NCI-H2081 treated with DMSO at 0.1 percent for 48 hours (cell line): ENCODE measurements at places on chromosomes 4 and X.

DNA sequence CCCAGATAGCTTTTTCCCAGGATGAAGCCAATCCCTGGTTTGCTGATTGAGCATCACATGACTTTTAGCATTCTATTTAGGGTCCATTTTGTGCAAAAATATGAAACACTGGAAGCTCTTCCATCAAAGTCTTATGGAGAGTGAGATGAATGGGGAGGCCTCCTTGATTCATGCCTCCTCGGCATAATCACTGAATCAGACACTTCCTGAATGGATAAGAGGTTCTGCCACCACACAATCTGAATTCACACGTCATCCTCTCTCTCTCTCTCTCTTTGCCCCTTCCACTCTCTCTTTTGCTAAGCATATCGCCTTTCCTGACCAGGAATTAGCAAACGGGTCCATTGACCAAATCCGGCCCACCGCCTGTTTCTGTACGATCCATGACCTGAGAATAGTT, 68.7 kb downstream of the CRMP1 start:
- DNase-seq = no peak

GRCh38 chrX:104325213-104325585, 70.5 kb upstream of the ESX1 start:
- DNase-seq = no peak

DNA sequence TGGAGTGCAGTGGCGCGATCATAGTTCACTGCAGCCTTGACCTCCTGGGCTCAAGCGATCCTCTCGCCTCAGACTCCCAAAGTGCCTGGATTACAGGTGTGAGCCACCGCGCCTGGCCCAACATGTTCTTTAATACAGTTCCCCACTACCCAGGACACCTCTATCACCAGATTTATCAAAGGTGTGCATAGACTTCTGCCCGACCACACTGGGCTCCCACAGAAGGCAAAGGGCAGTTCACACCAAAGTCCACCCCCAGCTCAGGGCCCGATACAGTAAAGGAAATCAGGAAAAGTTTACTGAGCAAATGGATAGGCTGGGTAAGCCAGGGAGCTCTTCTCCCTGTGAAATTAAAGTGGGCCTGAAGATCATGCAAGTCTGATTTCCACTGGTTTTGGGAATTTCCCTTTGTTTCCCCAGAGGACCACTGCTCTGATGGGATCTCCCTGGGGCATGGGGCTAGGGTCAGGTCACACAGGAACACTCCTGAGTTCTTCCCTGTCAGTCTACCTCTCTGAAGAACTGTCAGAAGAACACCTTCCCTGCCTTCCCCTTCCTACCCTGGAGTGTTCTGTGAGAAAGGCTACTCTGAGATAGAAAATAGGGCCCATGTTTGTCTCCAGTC, 17.7 kb upstream of the PIM2 start:
- DNase-seq = no peak

- no peak for DNase-seq
Observed at GRCh38 chrX:150094996-150095395, 156.7 kb upstream of the EOLA2 start.

DNA sequence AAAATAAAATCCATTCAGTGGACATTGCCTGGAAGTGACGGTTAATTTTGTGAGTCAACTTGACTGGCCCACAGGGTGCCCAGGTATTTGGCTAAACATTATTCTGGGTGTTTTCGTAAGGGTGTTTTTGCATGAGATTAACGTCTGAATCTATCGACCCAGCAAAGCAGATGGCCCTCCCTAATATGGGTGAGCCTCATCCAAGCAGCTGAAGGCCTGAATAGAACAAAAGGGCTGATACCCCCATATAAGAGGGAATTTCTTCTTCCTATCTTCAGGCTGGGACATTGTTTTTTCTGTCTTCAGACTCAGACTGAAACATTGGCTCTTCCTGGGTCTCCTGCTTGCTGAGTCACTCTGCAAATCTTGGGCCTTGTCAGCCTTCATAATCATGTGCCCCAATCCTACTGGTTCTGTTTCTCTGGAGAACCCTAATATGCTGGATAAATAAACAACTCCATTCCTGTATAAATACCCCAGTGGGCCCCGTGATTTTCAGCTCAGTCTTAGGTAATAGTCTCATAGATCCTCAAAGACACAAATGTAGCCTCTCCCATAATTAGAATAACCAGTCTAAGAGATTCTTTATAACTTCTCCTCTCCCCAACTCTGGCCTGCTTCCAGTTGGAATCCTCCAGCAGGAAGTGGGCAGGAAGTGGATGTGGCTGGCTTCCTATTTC, 33.1 kb upstream of the DDX3X start:
- DNase-seq = no peak

DNA sequence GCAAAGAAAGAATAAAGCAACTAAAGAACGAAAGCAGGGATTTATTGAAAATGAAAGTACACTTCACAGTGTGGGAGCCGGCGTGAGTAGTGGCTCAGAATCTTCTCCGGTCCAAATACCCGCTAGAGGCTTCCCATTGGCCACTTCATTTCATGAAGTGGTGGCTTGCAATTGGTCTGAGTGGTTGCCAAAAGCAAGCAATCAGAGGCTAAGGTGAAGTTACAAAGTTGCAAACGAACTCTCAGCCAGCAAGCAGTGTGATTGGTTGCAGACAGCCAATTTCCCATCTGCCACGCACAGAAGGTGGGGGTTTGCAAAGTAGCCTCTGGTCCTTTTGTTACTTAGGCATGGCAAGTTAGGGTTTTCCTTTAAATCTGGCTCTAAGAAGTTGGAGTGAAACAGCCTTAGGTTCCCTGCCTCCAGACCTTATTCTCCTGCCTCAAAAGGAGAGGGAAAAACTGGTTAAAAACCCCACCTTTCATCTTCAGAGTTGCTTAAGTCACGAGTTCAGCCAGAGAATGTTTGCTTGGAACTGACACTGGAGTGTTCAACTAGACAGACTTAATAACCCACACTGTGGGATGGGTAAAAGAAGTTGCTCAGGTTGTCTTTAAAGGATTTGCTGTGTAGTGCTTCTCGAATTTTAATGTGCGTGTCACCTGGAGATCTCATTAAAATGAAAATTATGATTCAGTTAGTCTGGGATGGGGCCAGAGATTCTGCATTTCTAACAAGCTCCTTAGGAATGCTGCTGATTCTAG, 6.9 kb upstream of the CLOCK start:
- no peak for DNase-seq

GRCh38 chrX:113962343-113962742, 621.5 kb upstream of the HTR2C start:
- no peak for DNase-seq

GRCh38 chr4:119679251-119679650, 50.6 kb upstream of the PDE5A start:
- DNase-seq = no peak

GRCh38 chr4:122876456-122876855, 45.9 kb downstream of the NUDT6 start:
- DNase-seq = no peak

GRCh38 chr4:10959586-10959985, 275.0 kb upstream of the CLNK start:
- DNase-seq = no peak

DNA sequence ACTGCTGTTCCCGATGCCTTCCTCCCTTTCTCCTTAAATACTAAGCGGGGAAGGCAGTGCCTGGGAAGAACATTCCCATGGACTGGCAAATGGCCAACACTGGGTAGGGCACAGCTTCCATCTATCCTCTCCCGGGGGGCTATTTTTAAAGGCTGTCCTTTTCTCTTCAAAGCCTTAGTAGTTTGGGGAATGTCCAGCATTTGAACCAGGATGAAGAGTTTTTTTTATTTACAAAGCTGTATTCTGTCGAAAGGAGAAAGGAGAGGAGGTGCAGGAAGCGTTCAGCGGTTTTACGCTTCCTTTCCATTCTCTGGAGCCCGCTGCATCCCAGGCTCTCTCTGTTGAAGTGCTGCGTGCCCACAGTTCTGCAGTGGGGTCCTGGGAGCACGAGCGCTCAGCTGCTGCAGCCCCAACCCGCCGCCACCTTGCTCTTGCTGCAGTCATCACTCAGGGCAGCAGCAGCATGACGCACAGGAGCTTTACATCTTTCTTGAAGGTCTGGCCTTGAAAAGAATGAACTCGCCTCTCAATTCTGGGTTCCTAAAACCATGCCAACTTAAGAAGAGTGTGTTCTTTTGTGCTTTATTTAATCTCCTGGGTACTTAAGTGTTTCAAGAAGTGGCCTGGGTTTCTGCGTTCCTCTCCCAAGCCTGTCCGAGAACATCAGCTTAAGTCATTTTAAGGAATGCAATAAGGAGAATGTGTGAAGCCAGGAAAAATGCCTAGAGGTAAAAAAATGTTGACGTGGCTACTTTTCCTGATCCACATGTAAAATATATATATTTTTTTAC, 427.2 kb downstream of the MAPK10 start:
- DNase-seq = no peak

DNA sequence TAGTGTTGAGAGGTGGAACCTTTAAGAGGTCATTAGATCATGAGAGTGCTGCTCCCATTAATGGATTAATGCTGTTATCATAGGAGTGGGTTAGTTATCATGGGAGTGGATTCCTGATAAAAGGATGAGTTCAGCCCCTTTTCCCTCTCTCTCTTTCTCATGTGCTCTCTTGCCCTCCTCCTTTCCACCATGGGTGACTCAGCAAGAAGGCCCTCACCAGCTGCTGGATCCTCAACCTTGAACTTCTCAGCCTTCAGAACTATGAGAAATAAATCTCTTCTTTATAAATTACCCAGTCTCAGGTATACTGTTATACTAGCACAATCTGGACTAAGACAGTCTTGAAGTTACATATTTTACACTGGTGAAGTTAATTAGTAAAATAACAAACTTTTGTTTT, 10.0 kb upstream of the CDKL5 start:
- no peak for DNase-seq

DNA sequence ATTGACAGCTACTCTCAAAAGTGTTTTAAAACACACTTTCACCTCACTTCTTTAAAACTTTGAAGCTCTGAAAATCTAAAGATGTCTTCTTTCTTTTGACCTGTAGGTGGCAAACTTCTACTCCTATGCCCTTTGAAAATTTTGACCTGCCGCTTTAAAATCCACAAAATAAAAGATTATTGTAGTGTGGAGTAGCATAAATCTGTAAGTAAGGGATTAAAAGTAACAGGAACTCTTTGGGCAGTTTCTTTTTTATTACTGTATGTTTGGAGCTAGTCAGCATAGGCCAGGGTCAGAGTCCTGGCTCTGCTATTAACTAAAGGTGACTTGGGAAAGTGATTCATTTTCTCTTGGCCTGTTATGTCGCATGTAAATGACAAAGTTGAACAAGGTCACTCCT, 25.5 kb downstream of the BBS12 start:
- DNase-seq = no peak

GRCh38 chr4:94488670-94489069, 36.9 kb downstream of the PDLIM5 start:
- DNase-seq = no peak

DNA sequence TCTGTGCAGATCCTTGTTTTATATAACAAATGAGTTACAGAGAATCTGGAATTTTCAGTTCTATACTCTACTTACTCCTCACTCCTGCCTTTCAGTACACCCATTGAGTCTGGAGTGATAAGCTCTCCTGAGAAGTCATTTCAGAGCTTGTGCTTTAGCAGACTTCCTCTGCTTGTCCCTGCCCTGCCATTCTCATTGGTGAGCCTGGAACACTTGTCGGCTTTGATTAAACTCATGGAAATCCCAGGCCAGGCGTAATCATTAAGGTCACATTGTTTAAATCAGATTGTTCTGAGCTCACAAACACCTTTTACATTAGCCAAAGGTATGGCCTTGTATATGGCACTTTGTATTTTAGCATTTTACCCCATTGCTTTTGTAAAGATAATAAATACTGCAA, 102.7 kb downstream of the CNKSR2 start:
- no peak for DNase-seq

DNA sequence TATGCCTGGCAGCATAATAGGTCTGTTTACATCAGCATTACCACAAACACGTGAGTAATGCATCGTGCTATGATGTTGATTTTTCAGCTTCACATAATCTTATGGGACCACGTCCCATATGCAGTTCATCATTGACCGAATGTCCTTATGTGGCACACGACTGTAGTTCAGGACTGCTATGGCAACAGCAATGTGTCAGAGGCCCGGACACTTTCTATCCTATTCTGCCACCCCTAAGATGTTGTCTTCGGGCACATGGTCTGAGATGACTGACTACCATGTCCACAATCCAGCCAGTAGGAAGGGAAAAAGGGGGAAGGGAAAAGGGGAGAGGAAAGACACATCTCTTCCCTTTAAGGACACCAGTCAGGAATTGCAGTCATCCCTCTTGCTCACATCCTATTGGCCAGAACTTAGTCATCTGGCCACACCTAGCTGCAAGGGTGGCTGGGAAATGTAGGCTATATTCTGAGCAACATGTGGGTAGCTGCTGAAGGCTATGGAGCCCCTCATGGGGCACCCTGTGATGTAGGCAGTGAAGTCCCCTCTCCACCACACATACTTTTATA, 196.0 kb upstream of the RBPJ start:
- no peak for DNase-seq

DNA sequence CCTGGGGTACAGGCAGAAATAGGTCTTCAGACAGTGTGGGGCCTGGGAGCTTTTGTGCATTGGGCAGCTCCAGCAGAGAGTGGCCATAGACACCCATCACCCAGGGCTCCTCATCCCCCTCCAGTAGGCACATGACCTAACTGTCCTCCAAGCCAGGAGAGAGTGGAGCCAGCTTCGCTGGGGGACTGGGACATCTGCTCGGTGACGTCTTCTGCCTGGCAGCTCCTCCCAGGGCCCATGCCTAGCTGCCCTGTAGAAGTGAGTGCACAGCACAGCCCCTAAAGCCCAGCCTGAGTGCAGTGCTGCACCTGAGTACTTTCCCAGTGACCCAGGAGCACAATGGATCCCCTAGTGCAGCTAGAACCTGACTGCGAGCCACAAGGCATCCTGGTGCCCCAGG, 279.7 kb upstream of the SLC7A11 start:
- DNase-seq = no peak

DNA sequence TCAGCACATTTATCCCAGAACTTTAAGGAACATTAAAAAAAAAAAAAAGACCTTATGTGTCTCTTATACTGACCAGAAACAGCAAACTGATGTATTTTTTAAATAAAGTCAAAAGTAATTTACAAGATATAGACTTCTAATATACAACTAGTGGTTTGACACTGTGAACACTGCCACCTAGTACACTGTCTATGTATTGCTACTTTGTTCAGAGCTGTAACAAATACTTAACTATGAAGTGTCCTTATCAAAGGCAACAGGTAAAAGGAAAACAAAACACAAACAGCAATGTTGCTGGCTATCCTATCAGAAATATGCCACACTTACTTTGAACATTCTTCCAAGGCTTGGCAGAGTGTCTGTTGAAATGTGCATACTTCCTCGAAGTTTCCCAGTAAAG, 60.4 kb downstream of the CD40LG start:
- no peak for DNase-seq

- no peak for DNase-seq
Observed at GRCh38 chrX:19775830-19776485, 111.4 kb downstream of the SH3KBP1 start.

GRCh38 chr4:107743532-107743931, 23.5 kb upstream of the PAPSS1 start:
- DNase-seq = no peak
